Caki2 (cell line): ENCODE measurements at places on chromosomes 3 and 15.

GRCh38 chr15:43723151-43723550, 23.1 kb upstream of the PDIA3 start:
- no peak for DNase-seq

GRCh38 chr15:88655103-88655553, 16.3 kb downstream of the ISG20 start:
- no peak for DNase-seq

GRCh38 chr3:133445108-133445507, 45.3 kb downstream of the BFSP2 start:
- DNase-seq, result no peak

GRCh38 chr3:27758083-27758482, 36.0 kb upstream of the EOMES start:
- DNase-seq, result peak; percentile 6

DNA sequence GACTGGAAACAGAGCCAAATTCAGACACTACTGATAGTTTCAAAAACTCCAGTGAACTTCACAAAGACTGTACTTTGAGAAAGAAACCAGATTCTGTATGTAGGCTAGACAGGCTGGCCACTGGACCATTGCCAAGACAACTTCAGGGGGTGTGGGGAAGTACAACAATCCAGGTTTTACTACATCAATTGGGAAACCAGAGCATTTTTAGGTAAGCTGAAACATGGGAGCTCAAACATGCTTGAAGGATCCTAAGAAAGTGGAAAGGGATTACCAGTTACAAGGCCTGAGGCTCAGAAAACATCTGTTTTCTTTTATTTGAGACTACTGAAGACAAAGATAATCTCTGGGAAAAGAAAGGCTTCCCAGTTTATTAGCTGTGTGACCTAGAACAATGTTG, 26.9 kb upstream of the ZNF280D start:
- DNase-seq, result no peak

DNA sequence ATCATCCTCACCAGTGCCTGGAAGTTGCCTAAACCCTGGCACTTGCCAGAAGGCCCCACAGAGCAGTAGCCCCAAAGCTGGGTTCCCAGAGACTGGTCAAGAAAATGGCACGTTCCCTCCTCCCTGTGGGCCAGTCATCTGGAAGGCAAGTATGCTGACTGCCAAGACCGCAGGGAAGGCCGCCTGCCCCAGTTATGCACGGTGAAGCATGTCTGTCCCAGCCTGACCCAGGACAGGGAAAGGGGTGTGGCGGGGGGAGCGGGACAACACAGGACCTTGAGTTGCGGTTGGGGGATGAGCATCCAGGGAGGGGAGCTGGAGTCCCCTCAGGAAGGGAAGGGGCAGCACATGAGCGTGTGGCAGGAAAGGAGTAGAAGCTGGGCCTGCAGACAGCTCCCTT, 33.0 kb downstream of the RBPMS2 start:
- no peak for DNase-seq

DNA sequence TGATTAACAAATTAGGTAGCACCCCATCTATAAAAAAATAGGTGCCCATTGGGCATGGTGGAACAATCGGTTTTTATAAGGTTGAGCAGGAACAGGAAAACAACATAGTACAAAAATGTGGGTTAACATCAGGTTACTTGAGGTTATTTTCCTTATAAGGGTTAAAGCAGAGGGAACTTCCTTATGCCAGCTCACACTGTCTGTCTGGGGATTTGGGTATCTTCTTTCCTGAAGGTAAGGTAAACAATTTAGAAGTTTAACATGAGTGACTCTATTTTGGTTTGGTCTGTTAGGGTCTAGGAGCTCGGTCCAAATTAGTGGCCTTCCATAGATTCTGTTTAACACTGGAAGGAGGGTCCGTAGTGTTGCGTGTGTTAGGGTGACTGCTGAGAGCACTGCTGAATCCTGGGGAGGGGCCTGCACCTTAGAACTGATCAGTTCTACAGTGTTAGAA, 14.7 kb downstream of the CHD2 start:
- peak; percentile 73 for DNase-seq

GRCh38 chr3:75272691-75273090, 391.4 kb upstream of the FRG2C start:
- no peak for DNase-seq

DNA sequence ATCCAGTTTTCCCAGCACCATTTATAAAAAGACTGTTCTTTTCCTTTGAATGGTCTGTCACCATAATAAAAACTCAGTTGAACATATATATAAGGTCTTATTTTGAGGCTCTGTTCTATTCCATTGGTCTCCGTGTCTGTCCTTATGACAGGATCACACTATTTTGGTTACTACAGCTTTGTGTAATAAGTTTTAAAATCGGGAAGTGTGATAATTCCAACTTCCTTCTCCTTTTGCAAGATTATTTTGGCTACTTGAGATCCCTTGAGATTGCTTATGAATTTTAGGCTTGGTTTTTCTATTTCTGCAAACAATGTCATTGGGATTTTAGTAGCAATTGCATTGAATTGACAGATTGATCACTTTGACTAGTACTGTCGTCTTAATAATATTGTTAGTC, 35.7 kb downstream of the SACM1L start:
- no peak for DNase-seq

DNA sequence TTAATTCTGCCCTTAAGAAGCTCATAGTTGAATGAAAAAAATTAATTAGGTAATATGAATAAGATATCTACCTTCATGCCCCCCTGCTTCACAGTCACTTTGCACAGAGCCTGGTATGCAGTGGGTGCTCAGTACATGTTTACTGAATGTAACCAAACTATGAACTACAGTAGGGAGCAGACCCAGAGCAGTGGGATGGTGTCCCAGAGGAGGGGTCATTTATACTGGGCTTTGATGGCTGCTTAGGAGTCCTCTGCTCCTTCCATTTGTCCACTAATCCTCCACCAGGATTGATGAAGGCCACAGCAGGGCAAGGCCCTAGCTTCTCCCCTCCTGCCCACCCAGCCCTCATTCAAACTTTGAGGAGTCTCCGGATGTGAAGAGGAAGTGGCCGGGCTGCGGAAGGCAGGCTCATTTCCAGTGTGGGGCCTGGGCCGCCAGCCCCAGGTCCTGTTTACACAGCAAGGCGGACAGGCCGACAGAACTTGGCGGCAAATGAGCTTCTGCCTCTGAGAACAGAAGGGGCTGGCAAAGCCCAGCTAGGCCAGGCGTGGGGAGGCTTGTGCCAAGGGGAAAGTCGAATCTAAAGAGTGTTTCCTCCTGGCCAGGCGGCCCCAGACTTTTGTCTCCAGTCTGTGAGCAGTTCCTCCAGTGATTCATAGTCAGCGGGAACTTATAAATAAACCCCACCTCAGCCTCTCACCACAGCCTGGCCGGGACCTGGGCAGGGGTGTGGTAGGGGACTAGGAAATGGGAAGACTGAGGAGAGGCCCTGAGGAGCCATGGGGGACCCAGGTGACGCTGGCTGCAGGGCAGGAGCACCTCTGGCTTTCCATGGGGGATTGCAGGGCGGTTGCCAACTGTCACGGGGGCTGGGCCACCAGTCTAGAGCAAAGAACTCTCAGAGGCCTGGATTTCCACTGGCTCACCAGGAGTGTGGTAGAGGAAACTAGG, 51.6 kb upstream of the LCTL start:
- DNase-seq, result peak; percentile 28

DNA sequence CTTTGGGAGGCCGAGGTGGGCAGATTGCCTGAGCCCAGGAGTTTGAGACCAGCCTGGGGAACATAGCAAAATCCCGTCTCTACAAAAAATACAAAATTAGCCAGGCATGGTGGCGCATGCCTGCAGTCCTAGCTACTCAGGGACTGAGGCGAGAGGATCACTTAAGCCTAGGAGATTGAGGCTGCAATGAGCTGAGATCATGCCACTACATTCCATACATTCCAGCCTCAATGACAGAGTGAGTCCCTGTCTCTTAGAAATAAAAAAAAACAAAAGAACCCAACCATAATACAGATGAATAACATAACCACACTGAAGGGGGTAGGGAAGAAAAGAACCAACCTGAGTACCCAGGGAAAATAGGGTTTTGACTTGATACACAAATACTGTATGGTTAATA, 19.7 kb upstream of the CGNL1 start:
- peak; percentile 69 for DNase-seq

GRCh38 chr3:177652556-177653291, 455.4 kb upstream of the TBL1XR1 start:
- no peak for DNase-seq

DNA sequence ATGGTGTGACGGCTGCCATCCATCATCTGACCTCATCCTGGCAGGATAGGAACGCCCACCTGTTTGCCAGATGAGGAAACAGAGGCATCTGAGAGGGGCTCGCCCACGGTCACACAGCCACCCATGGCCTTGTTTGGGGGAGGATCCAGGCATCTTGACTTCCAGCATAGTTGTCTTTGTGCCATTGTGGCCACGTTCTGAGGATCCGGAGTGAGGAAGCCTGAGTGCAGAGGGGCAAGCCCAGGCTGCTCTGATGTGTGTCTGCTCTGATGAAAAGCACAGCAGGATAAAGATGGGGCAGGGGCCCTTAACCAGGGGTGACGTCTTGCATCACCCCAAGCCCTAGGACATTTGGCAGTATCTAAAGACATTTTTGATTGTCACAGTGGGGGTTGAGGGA, 58.7 kb downstream of the FGD5 start:
- DNase-seq, result no peak

DNA sequence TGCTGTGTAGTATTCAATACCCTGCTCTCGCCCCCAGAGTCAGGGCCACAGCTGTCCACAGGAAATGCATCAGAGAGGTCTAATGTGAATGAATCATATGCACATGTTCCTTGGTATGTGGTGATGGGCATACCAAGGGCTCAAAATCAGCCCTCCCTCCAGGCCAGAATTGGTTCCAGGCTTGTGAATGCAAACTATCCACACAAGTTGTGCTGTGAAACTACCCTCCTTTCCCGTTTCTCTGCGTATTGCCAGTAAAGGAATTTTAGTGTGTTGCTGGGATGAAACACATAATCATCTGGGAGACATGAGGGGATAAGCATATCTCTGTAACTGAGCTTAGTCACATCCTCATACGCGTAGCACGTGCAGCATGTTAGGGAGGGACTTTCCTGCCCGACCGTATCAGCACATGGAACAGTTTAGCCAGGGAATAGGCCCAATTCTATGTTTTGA, 9.2 kb upstream of the MME start:
- no peak for DNase-seq

DNA sequence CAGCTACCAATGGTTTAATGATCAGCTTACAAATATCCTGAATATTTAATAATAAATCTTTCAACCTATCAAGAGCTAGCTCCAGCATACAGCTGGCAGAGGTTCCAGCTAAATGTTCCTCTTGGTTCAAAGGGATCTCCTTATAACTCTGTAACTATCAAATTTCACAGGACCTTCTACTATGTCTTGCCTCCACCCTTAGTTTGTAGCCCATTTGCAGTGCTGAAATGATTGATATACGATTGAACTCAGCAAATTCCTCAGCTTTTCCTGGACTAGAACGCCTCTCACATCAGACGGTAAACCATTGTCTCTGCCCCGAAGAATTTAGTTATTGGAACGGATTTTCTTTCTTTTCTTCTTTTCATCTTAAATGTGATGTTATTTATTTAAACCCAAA, 41.5 kb downstream of the CD200R1L start:
- no peak for DNase-seq

DNA sequence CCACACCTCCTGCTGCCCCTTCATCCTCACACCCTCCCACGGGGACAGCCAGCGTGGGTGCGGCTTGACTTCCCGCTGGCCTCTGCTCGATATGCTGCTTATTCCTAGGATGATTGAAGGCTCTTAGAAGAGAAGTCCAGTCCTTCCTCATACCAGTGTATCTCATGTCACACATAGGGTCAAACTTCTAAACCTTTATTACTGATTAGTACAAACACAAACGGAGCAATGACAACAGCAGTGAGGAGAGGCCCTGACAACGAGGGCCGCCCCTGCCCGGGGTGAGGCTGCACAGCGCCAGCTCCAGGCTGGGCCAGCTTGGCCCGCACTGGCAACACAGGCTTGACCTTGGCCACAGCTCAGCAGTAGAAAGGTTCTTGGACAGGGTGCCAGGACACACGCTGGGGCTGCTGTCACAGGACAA, 3.7 kb downstream of the CIB1 start:
- peak; percentile 59 for DNase-seq

- no peak for DNase-seq
Observed at GRCh38 chr3:27653803-27654558, 68.1 kb downstream of the EOMES start.

GRCh38 chr15:70201425-70201775, 103.7 kb upstream of the TLE3 start:
- no peak for DNase-seq

DNA sequence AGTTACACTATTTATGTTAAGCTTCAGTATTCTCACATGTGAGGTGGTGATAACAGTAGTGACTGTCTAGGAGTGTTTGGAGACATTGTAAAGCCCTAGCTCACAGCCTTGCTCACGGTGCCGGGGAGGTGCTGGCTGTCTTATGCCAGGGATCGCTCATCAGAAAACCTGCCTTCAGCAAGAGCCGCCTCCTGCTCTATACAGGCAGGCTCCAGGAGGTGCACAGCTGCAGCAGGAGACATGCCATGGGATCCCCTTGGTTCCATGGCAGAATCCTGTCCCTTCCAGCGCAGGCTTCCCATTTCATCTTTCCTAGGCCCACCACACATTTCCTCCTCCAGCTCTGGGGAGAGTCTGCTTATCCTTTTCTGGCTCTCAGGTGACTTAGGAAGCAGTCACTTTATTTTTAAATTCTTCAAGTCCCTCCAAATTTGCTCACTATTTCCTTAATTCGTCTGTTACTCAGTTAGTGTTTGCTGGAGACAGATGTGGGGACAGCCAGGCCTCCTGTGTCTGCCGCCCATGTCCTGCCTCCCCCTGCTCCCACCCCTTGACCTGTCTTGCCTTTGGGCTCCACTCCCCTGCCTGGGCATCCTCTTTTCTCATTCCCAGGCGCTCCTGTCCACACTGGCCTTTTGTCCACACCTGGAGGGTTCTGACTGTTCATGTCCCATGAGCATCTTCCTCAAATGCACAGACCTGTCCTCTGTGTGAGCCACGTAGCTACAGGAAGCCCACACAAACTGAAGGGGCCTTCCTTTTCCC, 31.7 kb downstream of the SLCO2A1 start:
- no peak for DNase-seq

DNA sequence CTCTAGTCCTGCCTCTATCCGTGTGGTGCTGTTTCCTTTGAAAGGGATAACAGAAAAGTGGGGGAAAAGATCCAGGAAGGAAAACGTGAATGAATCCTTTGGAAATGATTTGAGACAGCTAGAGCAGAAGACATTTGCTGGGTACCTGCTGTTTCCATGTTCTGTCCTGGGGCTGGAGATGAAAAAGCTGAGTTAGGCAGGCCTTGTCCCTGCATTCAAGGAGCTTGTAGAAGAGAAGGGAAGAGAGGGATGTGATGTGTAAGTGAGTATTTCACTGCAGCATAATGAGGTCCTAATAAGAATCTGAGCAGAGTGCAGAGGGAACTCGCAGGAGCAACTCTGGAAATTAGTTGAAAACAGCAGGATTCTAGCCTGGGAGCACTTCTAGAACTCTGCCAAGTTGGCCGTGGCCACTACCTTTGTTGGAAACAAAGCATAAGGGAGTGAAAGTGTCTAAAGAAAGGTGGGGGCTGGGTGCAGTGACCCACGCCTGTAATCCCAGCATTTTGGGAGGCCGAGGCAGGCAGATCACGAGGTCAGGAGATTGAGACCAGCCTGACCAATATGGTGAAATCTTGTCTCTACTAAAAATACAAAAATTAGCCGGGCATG, 13.8 kb upstream of the SEMA4B start:
- DNase-seq, result no peak
